ENCODE measurements at places on chromosomes 16 and 17. TPM values are rescaled to one million over a fixed set of nuclear protein-coding genes. Genes with fewer than 3 reads are reported as not detected.

The SLC35G6 gene
- total RNA-seq: not detected

The SLC6A4 gene
- not detected for total RNA-seq

The FNDC8 gene
- total RNA-seq: not detected

The FTSJ3 gene
- total RNA-seq: 50.2 TPM

The SOST gene
- not detected for total RNA-seq

Measured in endothelial cell of umbilical vein (primary cell).